ENCODE measurements at places on chromosomes 7 and 10.

DNA sequence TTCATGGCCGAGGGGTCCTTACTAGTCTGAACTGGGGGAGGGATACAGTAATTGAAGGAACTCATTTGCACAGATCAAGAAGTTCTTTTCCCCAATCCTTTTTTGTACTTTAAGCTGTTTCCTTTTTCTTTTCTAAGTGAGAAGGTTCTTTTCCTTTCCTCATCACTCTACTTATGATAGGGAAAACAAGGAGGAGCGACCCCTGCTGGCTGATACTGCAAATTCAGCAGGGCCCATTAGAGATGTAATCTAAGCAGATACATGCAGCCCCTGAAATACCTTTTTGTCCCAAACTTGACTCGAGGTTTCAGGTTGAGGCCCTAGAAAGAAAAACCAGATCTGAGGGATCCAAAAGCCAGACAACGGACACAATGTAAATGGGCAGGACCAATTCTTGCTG is 305.5 kb downstream of the DNAJB9 start:
- DNase-seq = no peak

DNA sequence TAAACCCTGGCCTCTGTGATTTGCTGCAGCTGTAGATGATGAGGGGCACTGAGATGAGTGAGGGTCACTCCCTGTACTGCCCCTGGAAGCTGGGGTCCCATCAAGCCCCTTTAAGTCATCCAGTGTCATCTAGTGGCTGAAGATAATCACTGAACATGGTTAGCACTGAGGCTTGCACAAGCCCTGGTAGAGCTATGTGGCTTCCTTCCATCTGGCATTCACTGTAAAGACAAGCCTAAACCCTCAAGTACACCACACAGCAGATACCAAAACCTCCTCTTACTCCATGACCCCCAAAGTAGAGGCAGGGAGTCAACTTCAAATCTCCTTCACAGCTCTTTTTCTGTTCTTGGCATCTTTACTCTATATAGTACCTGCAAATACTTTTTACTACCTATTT is 72.7 kb upstream of the MRLN start:
- no peak for DNase-seq

- no peak for DNase-seq
Observed at GRCh38 chr7:156544919-156545715, 95.5 kb upstream of the RNF32 start.

GRCh38 chr7:17696422-17696821 is 243.9 kb downstream of the SNX13 start:
- DNase-seq = no peak

DNA sequence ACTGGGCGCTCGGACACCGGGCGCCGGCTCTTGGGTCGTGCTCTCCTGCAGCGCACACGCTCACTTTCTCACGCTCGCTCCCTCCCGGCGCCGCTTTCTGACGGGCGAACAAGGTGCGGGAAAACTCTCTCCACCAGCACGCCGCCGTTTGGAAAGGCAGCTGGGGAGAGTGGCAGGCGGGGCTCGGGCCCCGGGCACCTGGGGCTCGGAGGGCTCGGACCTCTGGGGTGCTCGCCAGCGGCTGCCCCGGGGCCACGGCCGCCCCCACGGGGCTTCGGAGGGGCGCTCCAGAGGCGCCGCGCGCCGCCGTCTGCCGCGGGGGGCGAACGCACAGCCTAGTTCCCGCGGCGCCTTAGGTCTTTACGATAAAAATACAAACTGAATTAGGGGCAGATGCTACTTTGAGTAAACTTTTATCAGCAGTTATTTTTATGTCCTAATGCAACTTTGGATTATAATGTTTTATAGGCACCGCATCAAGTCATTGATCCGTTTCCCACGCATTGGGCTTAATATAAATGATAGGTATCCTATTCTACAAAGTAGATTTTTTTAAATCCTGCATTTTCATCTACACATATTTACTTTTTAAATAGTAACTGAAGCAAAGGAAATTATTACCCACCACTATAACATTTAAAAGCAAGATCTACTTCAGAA is 535 bp upstream of the EPC1 start:
- DNase-seq = peak; percentile 12

DNA sequence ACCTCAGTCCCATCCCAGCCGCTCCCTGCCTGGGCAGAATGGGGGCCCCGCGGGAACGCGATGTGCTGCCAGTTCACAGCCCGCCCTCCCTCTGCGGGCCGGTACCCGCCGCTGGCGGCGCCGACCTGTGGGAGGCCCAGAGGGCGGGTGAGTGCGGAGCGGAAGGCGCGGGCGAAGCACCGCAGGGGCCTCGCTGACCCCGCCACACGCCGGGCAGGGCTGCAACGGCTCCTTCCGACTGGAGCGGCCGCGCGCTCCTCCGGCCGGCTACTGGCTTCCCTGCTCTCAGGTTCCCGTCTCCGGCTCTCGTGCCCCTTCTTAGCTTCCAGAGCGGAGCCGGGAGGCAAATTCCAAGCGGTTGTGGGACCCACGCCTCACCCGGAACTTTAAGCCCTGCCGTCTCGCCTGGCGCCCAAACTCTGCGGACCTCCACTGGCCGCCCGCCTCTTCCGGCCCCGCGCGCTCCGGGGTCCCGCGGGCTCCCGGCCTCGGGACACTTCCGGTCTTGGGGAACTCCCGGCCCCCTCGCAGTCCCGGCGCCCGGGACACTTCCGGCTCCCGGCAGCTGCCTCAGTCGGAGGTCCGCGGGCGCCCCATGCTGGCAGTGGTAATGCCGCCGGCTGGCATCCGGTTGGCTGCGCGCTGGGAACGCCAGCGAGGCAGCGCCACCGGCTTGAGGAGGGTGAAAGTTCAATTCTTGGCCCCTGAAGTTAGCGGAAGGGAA is at the start of gene CYREN:
TSS of gene CYREN (minus strand) at position 434 of the 724 bp plus-strand sequence. CDS start 1,785 bp downstream, outside the sequence.
- DNase-seq = peak; percentile 76

- DNase-seq = no peak
Observed at GRCh38 chr7:88432301-88432700, 125.6 kb upstream of the STEAP4 start.
